Right ventricle myocardium superior (tissue), 1 donor: ENCODE measurements at places on chromosomes 3 and 15. TPM values are rescaled to one million over a fixed set of nuclear protein-coding genes. Genes with fewer than 3 reads are reported as not detected.

GRCh38 chr3:27570421-27571106 is 86.4 kb upstream of the SLC4A7 start:
- no peak for DNase-seq

GRCh38 chr15:42016971-42017370 is 3.9 kb downstream of the PLA2G4E start:
- no peak for DNase-seq

GRCh38 chr3:115704661-115705338 is 81.5 kb downstream of the GAP43 start:
- DNase-seq = no peak

- DNase-seq = no peak
These were observed 38.7 kb upstream of the ARID3B start for GRCh38 chr15:74502301-74502700.

GRCh38 chr15:83873966-83874365 is 220.0 kb downstream of the ADAMTSL3 start:
- DNase-seq = no peak

DNA sequence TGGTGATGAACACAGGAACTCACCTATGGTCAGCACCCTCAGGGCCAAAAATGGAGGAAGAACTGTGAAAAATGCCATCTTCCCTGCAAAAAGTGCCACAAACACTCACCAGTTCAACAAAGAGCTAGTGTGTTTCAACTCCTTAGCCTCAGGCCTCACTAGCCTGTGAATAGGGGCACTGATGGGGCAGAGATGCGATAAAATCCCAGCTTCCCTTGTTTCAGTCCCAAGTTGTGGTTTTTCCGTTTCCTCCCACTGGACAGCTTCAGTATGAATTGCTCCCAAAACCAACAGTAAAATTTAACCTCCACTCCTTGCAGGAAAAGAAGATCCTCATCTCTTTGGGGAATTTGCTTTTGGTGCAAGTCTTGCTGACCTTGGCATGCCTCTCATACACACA is 117.4 kb upstream of the ADAMTS9 start:
- no peak for DNase-seq

DNA sequence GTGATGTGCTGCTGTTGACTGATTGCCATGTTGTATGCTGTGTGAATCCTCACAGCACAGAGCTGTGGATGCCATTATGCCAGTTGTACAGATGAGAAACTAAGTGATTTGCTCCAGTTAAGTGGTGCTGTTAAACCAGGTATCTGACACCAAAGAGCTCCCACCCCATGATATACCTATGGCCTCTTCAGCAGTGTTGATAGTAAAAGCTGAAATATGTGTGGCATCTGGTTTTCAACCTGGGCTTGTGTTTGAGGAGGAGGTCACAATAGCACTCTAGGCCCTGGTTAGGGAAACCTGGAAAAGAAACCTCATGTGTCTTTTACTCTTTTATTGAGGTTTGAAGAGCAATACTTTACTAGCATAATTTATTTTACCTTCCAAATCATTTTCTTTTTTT is 21.4 kb downstream of the RAD54L2 start:
- no peak for DNase-seq

UROC1 gene
- total RNA-seq = not detected

DNA sequence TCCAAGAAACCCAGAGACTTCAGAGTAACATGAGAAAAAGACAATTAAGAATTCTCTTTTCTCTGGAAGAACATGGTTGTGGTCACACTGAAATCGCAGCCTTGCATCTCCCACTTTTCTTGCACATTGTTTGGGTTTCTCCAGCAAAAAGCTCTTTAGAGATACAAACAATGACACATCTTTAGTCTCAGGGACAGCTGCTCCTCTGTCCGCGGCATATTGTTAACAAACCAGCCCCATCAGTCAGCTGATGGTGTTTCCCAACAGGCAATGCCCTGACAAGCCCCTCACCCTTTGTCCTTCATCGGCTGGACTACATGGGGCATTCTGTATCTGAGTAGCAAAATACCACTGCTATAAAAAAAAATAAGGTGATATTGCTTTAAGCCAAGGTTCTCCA is 53.4 kb downstream of the UMPS start:
- DNase-seq = no peak

DNA sequence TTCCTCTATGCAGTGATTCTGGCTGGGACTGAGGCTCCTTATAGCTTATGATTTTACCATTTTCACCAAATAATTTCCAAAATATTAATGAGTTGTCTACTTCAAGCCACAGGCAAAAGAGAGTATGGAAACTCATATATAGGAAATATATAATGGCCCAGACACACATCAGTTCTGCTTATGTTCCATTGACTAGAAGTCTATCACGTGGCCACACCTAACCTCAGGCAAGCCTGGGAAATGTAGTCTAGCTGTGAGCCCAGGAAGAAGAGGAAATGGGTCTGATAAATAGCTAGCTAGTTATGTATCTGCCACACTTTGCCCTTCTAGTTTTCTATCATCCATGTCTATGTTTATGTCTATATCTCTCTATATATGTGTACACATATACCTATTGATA is 195.1 kb downstream of the OTOL1 start:
- no peak for DNase-seq

CSNK1G1 gene
- 6.0 TPM for total RNA-seq

- no peak for DNase-seq
These were observed 4.5 kb downstream of the THRB start for GRCh38 chr3:24490151-24490550.
